ENCODE measurements at places on chromosomes 4 and X.
A peak's percentile ranks its signal among the peaks of the same experiment; 100 is the strongest.

DNA sequence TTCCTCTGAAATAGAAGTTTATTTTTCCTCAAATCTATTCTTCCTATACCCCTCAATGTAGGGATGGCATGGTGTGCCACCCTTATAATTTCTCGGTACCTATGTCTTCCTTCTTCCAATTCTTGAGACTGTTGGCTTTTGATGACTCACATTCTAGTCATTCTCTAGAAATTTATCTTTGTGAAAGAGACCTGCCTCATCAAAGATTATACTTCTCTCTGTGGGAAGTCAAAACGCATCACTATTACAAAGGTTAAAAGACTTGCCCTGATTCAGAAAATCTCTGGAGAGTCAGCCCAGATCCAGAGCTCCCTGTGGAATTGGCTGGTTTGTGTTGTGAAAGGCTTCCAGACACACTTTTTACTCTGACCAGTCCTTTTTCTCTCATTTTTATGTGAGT is 65.9 kb upstream of the FSTL5 start:
- DNase-seq, result no peak

DNA sequence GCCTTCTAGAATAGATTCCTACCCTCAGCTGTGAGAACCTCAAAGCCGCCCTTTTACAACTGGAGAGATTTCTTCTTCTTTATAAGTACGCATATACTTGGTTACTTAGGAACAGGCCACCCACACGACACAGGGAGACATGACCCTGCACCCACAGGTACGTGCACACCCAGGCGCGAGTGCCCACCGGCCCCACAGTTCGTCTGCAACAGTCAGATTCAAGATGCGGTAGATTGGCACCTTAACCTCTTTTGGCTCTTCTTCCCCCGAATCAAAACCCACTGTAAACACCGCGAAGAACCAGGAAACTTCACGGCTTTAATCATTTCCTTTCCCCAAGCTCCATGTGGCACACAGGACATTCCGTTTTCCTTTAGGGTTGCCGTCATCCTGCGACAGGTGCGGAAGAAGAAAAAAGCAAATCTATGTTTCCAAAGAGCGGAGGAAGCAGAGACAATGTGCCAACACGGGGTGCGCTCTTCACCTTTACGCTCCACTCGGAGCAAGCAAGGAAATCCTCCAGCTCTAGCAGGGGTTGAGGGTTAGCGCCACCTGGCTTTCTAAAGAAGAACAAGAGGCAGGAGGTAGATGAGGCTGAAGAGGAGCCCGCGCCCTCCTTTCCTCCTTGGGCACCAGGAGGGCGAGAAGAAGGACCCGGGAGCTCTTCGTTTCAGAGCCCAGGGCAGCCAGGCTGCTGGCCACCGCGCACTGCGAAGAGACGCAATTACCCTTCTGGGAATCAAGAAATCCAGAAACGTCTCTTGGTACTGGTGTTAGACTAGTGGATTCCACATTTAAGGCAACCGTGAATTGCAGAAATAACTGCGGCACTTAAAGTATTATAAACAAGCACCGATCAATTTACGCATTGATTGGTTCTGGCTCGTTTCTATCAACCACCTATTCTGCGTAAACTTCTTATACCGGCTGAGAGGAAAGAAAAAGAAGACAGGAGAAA is 35.7 kb downstream of the HAND2 start:
- peak; percentile 40 for DNase-seq

DNA sequence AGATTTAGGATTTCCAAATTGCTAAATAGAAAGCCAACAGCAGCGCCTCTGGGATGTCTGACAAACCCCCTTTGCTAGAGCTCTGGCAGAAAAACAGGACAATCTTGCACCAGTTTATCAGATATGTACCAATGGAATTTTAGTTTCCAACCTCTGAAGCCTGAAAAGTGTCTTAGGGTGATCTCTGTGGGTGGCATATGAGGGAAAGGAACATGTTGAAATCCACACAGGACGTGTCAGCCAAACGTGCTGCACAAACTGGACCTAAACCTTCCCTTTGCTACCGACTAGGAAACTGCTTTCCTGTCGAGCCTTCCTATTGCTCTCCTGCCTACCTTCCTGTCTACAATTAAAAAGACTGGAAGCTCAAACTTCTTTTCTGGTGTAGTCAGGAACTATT is 53.5 kb downstream of the REELD1 start:
- no peak for DNase-seq

GRCh38 chr4:825971-826330 is at the start of gene CPLX1:
Gene CPLX1 (minus strand): TSS chr4:826129. CDS start chr4:824522, 1,607 bp downstream.
- DNase-seq, result no peak

DNA sequence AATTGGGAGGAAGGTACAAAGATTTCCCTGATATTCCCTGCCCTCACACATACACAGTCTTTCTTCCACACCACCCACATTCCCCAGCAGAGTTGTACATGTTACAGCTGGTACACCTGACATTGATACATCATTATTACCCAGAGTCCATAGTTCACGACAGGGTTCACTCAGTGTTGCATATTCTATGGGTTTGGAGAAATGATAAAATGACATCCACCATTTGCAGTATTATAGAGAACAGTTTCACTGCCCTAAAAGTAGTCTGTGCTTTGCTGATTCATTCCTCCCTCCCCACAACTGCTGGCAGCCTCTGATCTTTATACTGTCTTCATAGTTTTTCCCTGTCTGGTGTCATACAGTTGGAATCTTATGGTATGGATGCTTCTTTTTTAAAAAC is 15.0 kb downstream of the AGA start:
- no peak for DNase-seq

GRCh38 chrX:40107291-40108161 is 9.8 kb upstream of the BCOR start:
- DNase-seq, result no peak

- no peak for DNase-seq
Measured at GRCh38 chr4:186345184-186345583, 79.2 kb downstream of the F11 start.

DNA sequence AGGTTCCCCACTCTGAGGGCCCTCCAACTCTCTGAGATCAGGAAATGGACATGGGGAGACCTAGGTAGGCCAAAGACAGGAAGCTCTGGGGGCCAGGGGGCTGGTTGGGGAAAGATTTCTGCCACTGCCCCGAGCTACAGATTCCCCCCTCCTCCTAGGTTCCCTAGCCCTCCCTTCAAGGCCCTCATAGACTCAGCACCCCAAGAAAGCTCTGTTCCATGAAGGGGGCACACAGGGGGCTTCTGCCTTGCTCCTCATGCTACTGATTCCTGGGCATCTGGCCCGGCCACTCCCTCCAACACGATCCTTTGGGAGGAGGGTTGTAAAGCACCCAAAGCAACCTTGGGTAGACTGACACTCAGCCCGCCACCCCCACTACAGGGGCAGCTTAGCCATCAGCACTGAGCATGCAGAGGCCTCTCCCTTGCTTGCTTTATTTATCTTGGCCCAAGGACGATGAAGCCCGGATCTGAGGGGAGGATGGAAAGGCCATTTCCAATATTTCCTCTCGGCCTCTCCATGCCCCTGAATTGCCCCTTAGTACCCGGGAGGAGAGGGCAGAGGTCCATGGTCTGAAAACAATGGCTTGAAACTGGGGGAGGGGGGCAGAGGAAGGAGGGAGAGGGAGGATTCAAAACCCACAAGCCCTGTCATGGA is 146.7 kb downstream of the PJA1 start:
- DNase-seq, result no peak

GRCh38 chr4:67333664-67334063 is 211.6 kb downstream of the CENPC start:
- DNase-seq, result no peak

GRCh38 chr4:10963958-10964703 is 279.6 kb upstream of the CLNK start:
- no peak for DNase-seq

DNA sequence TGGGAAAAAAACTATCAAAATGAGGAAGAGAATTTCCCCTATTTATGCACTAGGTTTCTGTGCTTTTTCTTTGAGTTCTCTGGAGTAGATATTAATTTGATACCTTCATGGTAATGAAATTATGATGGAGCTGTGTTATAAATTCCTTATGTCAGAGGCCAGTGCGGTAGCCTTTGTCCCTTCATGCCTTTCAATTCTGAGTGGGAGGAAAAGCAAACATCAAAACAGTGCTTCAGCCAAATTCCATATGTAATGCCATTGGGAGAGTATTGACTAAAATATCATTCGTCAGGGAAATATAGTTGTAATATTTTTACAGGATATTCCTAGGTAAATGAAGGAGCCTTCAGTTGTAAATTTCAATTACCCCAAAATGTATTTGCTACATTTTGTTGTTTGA is 17.5 kb upstream of the RGN start:
- DNase-seq, result no peak

DNA sequence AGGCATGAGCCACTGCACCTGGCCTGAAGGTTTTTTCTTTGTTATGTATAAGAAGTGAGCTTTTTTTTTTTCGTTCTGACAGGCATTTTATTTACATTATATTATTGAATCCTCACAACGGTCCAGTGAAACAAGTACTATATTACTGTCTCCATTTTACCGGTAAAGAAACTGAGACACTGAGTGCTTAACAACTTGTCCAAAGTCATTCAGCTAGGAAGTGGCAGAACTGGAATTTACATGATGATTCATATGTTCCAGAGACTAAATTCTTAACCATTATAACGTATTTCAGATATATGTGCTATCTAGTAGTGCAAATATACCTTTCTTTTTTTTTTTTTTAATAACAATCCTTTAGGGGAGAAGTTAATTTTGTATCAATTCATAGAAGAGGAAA is 18.4 kb upstream of the SLC6A14 start:
- no peak for DNase-seq

GRCh38 chr4:123023647-123024046 is 101.2 kb upstream of the NUDT6 start:
- DNase-seq, result no peak

GRCh38 chr4:2362266-2363055 is 56.0 kb downstream of the ZFYVE28 start:
- no peak for DNase-seq
